ENCODE measurements at places on chromosomes 7 and 10.

GRCh38 chr7:138645284-138645683 lies 55.9 kb downstream of the SVOPL start:
- no peak for DNase-seq

DNA sequence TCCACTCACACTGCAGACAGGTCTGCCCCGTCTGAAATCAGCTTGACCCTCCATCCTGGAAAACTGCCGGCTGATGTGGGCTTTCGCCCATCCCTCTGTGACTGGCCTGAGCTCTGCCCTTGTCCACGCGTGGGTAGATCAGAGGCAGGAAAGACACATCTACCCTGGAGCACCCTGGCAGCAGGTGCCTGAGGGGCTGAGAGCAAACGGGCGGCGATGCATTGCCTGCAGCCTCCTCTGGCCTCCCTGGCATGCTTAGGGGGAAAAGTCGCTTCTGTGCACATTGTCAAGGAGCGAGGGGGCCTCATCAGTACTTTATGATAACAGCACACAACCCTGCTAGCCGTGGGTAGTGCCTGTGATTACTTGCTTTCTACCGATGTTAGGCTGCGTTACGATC lies 109.4 kb downstream of the ADARB2 start:
- no peak for DNase-seq

DNA sequence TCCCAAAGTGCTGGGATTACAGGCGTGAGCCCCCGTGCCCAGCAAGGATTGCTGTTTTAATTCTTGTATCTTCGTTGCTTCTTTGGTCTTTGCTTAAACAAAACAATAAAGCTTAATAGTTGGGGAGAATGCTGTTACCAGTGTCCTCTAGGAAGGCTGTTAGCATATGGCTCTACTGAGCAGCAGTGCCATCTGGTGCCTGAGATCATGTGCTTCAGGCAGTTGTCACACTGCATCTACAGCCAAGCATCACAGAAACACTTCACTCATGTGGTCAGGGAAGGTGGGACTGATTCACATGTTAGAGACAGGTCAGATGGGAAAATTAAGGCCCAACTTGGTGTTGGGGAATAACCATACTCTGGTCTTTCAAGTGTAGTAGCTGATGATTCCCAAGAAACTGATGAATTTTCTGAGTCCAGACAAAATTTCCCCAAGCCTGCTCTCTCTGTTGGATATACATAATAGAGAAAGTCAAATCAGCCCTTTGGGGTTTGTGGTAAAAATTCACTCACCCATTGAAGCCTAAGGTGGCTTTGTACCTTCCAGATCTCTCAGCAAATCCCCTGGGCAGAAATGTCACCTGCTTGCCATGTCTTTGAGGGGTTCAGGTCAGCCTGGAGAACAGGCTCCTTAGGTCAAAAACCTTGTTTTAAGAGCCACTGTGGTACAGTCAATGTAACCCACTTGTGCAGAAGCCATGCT lies 28.4 kb downstream of the UBE2D4 start:
- peak; percentile 19 for DNase-seq

- no peak for DNase-seq
Observed at GRCh38 chr10:130751851-130752250, 559.7 kb downstream of the TCERG1L start.

GRCh38 chr7:107232568-107233090 lies 63.8 kb downstream of the HBP1 start:
- DNase-seq: no peak

DNA sequence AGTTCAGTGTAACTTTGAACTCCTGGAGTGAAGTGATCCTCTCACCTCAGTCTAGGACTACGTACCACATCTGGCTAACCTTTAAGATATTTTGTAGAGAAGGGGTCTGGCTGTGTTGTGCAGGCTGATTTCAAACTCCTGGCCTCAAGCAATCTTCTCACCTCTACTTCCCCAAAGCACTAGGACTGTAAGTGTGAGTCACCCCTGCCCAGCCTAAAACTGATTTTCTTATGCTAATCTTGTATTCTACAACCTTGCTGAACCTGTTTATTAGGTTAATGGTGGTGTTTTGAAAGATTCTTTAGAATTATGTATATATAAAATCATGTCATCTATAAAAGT lies 58.0 kb downstream of the LCOR start:
- DNase-seq: no peak

DNA sequence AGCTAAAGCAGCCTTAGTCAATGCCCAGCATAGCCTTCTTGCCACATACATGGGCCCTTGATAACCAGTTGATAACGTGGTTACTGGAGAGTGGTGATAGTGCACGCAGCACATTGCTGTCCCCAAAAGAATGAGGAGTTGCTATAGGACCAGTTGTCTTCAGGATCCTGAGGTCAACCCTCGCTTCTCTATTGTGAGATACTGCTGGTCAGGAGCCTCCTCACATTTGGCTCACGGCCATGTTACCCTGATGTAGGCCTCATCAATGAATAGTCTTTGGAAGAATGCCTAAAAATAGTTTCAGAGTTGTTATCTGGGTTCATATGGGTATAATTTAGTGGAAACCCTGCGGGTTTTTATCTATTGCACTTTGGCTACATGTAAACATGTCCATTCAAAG lies 230.7 kb downstream of the VTI1A start:
- DNase-seq: no peak

GRCh38 chr7:130982651-130983050 lies 248.6 kb upstream of the KLF14 start:
- no peak for DNase-seq

DNA sequence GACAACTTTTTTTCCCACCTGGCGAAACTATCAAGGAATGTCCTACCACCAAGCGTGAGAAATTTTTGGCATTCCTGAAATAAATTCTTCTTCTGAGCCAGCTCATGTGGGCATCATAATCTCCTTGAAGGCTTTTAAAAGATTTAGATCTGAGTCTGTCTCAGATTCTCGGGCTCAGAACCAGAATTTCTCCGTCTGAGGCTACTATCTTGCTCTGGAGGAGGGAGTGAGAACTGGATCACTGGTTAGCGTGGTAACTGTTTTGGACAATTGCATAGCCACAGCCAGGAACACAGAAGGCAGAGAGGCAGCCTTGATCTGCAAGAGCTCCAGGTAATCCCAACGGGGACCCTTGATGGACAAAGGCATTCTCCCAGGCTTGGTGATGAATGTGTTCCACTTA lies 1.0 kb upstream of the PLAC9 start:
- no peak for DNase-seq

DNA sequence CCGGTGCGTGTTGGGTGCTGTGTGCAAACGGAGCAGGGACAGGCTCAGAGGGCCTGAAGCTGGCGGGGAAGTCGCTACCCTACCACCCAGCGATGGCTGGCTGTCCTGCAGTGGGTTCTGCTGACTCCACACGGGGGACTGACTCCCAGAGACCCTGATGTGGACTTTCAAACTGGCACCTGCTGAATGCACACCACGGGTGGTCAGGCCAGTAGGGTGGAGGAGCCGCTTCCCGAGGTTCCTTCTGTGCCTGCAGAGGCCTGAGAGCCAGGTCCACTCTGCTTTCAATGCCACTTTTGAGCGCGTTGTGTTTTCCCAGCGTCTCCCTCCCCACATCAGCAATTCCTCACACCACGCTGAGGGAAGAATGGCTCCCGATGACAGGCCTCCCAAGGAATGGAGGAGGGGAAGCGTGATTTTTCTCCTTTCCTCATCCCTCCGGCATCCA lies 135.3 kb downstream of the ADARB2 start:
- DNase-seq: no peak

DNA sequence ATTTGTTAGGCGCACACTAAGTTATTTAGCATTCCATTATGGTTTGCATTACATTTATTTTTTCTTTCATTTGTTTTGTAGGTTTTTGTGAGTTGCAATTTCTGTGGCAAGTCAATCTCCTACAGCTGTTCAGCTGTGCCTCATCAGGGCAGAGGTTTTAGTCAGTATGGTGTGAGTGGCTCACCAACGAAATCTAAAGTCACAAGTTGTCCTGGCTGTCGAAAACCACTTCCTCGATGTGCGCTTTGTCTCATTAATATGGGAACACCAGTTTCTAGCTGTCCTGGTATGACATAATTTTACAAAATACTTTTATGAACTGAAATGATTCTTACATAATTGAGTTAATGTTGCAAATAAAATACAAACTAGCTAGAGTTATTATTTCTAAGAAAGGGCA lies 29.5 kb downstream of the MIOS start:
- DNase-seq: no peak

GRCh38 chr7:124072603-124073309 lies 39.9 kb upstream of the TMEM229A start:
- DNase-seq: no peak

DNA sequence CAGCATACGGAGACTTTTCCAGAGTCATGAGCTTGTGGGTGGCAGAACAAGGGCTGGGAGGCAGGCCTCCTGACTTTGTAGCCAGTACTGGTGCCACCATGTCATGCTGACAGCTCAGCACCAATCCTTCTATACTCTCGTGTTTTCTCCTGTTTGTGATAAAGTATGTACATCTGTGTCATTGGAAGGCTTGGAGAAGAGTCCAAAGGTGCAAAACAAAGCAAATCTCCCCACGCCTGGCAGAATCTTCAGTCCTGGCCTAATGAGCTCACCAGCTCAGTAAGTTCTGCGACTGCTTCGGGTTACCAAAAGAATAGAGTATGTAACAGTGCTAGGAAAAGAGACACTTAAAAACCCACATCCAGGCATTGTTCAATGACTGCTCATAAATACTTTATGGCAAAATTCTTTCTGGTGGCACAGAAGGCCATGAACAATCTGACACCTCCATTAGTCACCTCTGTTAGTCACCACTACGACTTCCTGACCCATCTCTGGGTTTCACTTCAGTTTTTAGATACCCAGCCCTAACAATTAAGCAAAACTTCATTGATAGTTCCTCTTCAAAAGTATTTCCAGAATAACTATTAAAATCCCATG lies 24.5 kb downstream of the STEAP1 start:
- DNase-seq: no peak

DNA sequence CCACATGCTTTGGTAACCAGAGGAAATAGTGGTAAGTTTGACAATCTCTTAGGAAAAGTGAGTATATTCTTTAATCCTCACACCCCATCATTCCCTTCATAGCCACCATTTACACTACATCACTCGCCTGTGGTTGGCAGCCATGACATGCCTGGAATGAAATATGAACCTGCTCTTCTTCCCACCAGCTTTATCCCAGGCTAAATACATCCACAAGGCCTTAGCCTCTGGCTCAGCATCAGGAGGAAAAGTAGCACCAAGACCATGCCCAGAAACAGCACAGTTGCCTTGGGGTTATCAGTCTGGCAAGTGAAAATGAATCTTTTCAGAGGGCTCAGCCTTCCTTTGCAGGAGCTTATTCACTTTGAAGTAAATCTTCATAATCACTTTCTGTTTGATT lies 40.3 kb downstream of the SGCE start:
- no peak for DNase-seq

DNA sequence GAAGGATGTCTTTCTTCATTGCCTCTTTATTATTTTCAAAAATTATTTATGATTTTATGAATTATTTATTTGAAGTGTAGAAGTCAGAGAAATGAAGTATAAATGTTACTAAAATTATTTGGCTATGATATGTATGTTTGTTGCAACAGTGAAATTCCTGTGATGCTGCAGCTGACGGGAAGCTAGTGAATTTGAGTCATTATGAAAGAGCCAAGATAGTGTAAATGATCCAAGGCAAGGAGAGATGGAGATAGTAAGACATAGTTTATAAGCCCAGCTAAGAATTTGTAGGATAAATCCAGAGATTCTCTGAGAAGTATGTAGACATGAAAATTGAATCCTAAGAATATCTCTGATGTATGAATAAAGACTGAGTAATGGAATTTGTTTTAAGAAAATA lies 30.8 kb downstream of the CASD1 start:
- DNase-seq: no peak

- no peak for DNase-seq
Observed at GRCh38 chr7:1011297-1012003, 28.5 kb downstream of the CYP2W1 start.

DNA sequence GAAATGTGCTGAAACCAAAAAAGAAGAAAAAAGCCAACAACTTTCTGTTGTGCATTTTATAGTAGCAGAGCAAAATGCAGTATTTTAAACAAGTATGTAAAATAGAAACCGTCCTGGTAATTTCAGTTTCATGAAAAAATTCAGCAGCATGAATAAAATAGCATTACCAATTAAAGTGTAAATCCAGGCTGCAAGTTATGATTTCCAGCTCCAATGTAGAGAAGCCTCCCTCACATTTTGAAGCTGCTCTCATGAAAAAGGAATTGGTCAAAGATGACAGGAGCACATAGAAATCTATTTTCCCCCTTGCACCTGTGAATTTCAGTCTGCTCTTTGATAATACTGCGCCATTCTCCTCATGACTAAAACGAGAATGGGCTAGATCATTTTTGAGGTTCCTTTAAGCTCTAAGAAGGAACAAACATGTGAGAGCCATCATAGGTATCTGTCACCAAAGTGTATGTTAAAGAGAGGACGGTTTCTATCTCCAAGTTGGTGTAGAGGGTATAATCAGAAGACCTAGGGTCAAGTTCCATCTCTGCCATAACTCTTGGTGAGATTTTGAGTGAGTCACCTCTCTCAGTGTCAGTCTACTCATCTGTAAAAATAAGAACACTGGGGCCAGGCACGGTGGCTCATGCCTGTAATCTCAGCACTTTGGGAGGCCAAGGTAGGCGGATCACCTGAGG lies 107.5 kb downstream of the MTPAP start:
- DNase-seq: no peak

DNA sequence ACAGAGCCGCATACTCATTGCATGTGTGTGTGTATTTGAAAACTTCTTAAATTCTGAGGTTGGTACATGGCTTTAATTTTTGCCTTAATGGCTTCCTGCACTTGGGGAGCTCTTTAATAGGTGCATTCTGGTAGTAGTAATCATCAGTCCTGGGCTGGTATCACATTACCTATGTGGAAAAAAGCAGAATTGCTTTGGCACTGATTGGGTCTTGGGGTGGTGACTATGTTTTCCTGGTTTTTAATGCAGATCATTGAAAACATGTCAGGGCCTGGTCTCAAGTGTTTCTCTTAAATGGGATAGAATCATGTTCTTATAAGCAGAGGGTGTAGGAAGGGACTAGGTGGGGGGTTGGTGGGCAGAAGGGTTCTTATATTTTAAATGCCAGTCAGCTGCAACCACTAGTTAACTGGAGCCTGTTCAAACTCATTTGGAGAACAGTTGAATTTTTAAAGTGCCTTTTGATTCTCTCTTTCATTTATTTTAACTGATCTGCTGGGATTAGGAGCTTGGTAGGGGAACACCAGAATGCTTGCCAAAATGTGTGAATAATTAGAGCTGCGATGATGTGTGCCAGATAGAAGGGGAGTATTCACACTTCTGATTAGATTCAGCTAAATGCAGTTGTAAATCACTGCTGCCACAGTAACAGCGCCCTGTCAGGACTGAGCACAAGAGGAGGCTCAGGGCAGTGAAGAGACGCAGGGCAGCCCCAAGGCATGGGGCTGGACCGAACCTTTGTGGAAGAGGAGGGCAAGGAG lies 633.5 kb upstream of the GALNT17 start:
- DNase-seq: no peak

GRCh38 chr10:35306852-35307251 lies 29.5 kb upstream of the CCNY start:
- DNase-seq: no peak

GRCh38 chr7:12210179-12211053 lies 678 bp upstream of the TMEM106B start:
- peak; percentile 52 for DNase-seq

GRCh38 chr10:127945341-127945758 lies 38.4 kb downstream of the PTPRE start:
- no peak for DNase-seq

GRCh38 chr10:132385389-132385667 lies 11.7 kb upstream of the PWWP2B start:
- no peak for DNase-seq
